ENCODE measurements at places on chromosomes 5 and 9. TPM values are rescaled to one million over a fixed set of nuclear protein-coding genes. Genes with fewer than 3 reads are reported as not detected.

Gene SLC25A2
- total RNA-seq: not detected

Gene NPM1
- total RNA-seq: 1,266 TPM

Gene ASS1
- 73.1 TPM for total RNA-seq

Gene ARHGEF28
- total RNA-seq: 90.0 TPM

Gene PCDHB11
- 0.77 TPM for total RNA-seq

Gene NUTM2G
- total RNA-seq: not detected

Gene PDE6A
- 0.58 TPM for total RNA-seq

Gene ARL10
- 12.6 TPM for total RNA-seq

Gene GRM6
- total RNA-seq: not detected

Gene PCDHGC4
- total RNA-seq: 0.69 TPM
